ENCODE measurements at places on chromosomes 2 and 18.

DNA sequence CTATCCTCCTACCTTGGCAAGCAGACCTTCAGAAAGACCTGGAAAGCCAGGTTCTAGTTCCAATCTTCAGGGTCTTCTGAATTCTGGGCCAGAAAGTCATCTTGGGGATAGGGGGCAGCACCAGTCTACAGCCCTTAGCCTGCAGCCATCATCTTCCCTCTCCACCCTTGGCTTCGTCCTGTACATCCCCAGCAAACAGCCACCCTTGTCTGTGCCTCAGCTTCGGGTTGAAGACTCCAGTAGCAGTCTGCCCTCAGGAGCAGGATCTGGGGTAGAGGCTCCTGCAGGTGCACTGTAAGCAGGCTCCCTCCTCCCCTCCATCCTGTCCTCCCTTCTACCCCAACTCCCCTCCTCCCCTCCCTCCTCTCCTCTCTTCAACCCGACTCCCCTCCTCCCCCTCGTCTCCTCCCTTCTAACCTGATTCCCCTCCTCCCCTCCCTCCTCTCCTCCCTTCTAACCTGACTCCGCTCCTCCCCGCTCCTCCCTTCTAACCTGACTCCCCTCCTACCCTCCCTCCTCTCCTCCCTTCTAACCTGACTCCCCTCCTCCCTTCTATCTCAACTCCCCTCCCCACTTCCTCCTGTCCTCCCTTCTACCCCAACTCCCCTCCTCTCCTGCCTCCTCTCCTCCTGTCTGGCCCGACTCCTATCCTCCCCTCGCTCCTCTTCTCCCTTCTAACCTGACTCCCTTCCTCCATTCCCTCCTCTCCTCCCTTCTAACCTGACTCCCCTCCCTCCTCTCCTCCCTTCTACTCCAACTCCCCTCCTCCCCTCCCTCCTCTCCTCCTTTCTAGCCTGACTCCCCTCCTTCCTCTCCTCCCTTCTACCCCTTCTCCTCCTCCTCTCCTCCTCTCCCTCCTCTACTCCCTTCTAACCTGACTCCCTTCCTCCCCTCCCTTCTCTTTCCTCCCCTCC lies 90.1 kb upstream of the SMAD2 start:
- no peak for DNase-seq

- DNase-seq = no peak
Measured at GRCh38 chr2:240687741-240688552, 3.7 kb upstream of the AQP12A start.

DNA sequence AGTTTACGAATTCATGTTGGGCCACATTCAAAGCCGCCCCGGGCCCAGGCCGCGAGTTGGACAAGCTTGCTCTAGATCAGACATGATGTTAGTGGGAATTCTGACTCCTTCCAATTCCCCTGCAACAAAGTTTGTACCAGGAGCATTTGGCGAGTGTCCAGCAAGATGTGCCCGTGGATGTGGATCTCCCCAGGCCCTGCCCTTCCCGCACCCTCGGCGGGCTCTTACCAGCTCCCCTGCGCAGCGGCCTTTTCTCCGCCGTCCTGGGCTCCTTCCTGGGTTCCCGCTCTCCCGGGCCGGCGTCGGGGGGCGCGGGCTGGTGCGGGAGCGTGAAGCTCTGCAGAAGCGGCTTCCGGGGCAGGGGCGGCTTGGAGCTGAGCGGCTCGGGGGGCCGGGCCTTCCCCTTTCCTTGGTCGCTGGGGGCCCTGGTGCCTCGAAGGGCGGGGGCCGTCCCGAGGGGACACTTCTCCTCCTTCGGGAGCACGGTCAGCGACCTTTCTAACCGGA lies 90.8 kb upstream of the MGAT4A start:
- no peak for DNase-seq

DNA sequence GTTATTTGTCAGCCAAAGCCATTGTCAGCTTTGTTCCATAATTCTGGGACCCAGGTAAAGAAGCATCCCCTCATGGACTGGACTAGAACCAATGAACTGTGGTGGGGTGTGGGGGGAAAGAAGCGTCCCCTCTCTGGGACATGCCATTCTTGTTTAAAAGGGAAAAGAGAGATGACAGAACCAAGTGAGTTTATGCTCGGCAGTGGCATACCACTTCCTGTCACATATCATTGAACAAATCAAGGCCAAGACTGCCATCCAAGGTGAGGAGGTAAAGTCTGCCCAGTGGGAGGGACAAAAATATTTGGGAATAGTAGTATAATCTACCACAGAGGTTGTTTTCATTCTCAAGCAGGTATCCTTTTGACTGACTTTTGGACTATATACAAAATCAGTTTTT lies 4.7 kb upstream of the GLS start:
- peak; percentile 31 for DNase-seq

DNA sequence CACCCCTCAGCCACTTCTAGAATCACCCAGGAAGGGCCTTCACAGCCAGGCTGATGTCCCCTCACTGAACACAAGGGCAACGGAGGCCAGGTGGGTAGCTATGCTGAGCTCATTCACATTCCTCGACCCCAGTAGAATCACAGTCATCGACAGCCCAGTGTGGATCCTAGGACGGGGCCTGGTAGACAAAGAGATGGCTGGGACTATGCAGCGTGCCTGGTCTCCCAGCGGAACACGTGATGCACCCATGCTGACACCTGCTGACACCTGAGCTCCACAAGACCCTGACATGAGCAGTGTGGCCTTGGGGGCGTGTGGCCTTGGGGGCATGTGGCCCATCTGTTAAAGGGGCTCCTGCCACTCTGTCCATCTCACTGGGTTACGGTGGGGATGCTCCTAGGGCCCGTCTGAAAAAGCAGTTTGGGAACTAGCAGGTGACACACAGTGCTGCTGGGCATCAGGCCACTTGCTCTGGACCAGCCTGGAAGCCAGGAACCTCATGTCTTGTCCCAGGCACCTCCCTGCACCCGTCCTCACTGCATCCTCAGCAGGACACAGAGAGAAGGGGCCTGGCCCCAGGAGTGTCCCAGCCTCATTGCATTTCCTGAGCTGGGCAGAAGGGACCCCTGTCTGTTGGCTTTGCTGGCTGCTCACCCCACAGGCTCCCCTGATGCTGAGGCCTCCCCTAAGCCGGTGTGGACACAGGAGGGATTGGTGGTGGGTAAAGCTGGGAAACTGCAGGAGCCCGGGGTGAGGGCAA lies 9.7 kb downstream of the ECEL1 start:
- DNase-seq = no peak

DNA sequence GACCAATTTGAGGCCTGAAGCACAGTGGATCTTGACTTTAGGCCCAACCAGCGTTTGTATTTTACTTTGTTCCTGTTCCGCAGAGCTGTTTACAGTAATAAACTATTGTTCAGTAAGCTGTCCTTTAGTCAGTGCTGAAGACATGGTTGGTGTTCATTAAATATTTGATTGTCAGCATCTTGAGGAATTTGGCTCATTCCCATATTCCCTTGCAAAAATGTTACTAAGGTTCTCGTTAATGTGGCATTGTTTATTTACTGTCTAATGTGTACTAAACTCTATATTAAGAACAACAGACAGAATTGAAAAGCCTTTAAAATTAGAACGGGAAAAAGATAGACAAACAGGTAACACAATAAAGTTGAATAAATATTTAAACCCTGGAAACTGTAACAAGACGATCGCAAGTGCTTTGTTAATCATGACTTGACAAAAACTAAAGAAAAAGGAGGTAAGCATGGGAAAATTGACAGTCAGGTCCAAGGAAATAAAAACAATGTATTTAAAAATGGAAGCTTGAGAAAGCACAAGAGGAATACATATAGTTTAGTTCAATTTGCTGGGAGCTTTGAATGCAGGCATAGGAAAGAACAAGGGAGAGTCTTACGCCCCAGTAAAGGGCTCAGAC lies 1060.8 kb upstream of the CRIM1 start:
- no peak for DNase-seq

DNA sequence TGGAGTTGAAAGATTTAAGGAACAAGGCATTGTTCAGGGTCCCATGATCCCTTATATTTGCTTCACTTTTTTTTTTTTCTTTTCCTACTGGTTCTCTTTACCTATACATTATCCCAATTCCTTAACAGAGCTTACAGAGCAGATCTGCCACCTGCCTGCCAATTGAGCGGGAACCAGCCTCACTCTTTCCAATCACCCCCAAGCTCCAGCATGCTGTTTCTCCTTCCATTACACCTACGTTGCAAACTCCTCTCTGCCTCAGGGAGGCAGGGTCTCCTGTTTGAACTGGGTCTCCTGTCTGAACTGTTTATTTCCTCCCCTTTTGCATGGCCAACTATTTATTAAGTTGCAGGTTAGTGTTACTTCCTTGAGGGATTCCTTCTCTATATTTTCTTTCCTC lies 77.2 kb upstream of the SLC38A11 start:
- DNase-seq = no peak

DNA sequence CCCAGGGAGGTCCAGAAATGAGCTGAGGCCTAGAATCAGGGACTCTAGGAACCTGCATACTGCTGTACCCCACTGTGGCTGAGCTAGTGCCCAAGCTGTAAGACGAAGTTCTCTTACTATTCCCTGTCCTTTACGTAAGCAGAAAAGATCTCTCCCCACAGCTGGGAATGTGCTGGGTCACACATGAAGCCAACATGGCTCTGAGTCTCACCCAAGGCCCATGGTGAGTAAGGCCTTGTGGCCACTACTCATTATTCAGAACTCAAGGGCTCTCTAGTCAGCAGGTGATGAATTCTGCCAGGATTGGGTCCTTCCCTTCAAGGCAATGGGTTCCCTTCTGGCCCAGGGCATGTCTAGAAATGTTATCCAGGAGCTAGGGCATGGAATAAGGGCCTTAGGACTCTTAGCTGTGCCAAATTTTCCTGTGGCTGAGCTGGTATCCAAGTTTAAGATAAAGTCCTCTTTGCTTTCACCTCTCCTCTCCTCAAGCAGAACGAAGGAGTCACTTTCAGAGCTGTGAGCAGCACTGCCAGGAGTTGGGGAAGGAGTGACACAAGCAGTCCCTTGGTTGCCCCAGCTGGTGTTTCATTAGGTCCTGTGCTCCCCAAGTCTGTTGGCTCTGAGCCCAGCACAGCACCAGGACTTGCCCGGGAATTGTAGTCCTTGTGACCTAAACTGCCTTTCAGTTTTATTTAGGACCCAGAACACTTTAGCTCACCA lies 707.6 kb downstream of the SLC4A3 start:
- DNase-seq = no peak

DNA sequence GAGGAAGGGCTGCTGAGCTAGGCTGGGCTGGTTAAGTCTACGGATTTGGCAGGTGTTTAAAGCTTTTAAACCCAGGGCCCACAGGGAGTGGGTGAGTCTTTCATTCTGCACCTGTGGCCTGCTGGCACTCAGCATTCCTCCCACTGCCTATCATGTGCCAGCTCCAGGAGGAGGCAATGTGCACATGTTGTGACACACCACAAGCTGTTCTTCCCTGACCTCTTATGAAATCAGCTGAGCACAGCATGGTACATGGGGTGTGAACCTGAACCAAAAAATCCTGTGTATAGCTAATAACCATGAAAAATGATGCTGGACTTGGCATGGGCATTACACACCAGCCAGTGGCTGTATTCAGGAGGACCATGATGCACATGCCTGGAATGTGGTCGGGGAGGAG lies 297.9 kb upstream of the MMADHC start:
- no peak for DNase-seq

GRCh38 chr2:26587994-26588393 lies 53.2 kb downstream of the CIB4 start:
- DNase-seq = no peak

DNA sequence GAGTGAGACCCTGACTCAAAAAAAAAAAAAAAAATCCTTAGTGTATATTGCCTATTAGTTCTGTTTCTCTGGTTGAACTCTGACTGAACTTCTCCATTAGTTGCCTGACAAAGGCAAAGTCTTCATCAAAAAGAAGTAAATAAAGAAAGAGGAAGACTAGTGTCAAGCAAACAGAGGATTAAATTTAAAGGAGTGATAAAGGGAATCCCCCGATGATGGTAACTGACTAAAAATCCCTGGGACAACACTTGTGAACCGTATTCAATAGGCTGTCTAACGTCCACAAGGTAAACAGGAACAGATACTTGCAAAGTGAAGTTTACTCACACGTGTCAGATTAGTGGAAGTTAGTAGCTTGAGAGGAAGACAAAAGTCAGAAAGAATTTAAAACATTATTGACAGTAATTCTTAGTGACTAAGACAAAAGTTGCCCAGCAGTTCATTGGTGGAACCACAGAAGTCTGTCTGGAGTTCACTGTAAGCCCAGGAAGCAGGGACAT lies 26.2 kb upstream of the SPOPL start:
- DNase-seq = no peak

DNA sequence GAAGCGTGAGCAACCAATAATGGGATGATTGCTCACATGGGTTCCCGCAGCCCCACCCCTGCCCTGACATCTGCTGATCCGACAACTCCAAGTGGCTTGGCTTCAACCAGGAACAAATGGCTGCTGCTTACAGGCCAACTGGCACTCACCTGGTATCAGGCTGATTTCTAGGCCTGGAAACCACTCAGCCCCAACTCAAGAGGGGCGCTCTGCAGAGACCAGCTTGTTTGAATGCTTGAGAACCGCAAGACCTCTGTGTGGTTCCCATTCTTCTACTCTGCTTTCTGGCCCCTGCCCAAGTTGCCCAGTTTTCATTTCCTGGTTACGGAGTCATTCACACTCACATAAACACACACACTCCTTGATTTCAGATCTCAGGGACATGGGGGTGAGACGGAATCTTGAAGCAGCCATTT lies 52.0 kb downstream of the TNP1 start:
- DNase-seq = no peak

- no peak for DNase-seq
Measured at GRCh38 chr2:227082286-227082685, 81.7 kb downstream of the COL4A4 start.

- DNase-seq = no peak
Measured at GRCh38 chr2:237799060-237799428, 465 bp downstream of the RBM44 start.

GRCh38 chr2:144322379-144322778 lies 197.5 kb downstream of the ZEB2 start:
- DNase-seq = no peak

DNA sequence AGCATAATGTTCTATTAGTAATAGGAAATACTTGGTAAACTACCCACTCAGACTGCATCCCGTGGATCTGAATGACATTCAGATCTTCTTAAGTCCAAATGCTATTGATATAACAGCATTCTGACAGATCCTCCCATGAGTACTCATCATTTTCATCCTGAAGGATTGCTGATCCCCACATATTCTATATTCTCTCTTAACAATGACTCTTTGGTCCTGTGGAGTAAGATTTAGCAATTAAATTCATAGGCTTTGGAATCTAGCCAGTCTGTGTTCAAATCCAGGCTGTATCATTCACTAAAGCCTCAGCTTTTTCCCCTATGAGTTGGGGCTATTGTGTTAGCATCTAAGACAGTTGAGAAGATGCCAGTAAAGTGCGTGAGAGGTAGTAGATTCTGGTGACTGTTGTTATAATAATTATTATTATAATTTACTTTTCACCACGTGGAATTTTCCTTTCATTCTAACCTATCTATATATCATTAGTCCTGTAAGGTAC lies 591.3 kb upstream of the SYT4 start:
- DNase-seq = no peak

- no peak for DNase-seq
Measured at GRCh38 chr2:45422921-45423320, 188.1 kb downstream of the SRBD1 start.

DNA sequence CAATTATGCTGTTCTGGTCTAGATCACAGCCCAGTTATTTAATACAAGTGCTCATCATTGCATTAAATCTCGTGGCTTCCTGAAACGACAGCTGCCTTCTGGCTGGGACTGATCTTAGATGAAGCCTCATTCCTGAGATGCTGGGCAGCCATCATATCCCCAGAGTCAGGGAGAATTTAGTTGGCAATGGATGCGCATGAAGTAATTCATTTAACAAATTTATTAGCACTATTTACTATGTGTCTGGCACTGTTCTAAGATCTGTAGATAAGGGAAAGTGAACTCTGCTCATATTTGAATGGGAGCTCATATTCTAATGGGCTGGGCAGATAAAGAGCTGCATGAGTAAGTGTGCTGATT lies 244.7 kb downstream of the KCNS3 start:
- no peak for DNase-seq
